Fibroblast of upper back skin (primary cell): ENCODE measurements at places on chromosomes 16 and 17.

- DNase-seq, result no peak
Observed at GRCh38 chr17:50909765-50910605, 43.8 kb upstream of the TOB1 start.

DNA sequence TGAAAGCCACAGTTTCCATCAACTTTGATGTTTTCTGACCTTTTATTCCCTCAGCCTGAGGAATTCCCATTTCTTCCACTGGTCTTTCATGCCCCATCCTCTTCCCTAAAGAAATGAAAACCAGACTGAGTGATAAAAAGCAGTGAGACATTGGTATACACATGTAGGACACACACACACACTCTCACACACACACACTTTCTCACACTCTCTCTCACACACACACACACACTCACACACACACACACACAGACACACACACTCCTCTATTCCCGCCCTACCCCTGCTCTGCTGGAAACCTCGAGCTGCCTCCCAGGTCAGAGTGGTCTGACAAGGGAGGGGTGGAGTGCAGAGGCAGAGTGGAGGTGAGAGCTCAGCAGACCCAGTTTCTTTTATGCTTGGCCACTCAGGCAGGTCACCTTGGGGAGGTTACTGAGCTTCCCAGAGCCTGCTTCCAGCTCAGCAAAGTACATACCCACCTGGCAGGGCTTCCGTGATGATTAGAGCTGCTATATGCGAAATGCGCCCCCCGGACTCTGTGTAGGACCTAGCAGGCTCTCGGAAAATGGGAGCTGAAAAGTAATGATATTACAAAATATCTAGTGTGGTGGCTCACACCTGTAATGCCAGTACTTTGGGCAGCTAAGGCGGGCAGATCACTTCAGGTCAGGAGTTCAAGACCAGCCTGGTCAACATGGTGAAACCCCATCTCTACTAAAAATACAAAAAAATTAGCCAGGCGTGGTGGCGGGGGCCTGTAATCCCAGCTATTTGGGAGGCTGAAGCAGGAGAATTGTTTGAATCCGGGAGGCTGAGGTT lies 30.7 kb downstream of the CCR7 start:
- no peak for DNase-seq

- DNase-seq, result no peak
Observed at GRCh38 chr17:55420067-55420775, 1.4 kb downstream of the MMD start.

DNA sequence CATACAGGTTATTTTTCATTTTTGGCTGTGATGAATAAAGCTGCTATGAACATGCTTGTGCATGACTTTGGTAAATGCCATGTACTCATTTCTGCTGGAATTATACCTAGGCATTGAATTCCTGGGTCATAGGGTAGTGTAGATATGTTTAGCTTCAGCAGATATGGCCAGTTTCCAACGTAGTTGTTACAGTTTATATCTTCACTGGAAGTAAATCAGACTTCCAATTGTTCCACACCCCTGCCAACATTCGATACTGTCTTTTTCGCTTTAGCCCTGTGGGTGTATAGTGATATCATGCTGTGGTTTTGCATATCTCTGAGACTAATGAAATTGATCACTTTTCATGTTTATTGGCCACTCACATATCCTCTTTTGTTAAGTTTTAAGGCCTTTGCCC lies 50.4 kb downstream of the ARHGAP27 start:
- DNase-seq, result no peak

- peak; percentile 36 for DNase-seq
Observed at GRCh38 chr17:61574542-61575351, 16.3 kb downstream of the NACA2 start.

- no peak for DNase-seq
Observed at GRCh38 chr16:10338426-10338825, 47.4 kb upstream of the ATF7IP2 start.

DNA sequence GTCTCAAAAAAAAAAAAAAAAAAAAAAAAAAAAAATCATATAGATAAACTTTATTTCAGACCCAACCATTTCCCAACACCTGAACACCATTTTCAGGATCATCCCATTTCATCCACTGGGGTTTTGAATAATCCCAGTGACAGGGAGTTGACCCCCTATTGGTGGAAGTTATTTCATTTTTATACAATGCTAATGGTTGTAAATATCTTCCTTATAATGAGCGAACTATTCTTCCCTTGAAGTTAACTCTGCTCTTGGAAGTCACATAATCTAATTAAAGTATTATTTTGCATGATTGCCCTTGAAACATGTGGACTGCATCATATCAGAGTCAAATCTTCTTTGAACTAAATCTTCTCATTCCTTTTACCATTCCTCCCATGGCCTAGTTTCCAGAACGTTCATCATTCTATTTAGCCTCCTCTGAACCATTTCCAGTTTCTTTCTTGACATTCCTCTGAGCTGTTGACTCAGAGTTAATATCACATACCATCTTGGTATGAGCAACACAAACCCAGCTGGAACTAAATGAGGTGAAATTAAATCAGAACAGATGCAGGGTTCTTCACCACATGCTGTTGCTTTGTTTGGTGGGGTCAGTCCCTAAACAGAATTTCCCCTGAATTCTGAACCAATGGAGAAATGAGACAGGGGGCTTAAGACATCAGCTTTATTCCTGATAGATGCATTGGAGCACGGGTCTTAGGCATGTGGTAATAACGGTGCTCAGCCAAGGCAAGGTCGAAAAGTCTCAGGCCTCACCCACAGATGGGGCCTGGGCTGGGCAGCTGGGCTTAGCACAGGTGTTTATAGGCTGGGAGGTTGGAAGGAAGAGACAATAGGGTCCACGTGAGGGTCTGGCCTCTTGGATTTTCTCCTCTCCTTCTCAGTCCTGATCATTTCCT lies 8.9 kb downstream of the HSD17B2 start:
- DNase-seq, result peak; percentile 94
